ENCODE measurements at places on chromosomes 3 and 15. TPM values are rescaled to one million over a fixed set of nuclear protein-coding genes. Genes with fewer than 3 reads are reported as not detected.

The ERC2 gene
- total RNA-seq = 6.1 TPM

The SPINT1 gene
- total RNA-seq = 156 TPM

The SLC28A1 gene
- 0.31 TPM for total RNA-seq

The CISH gene
- 4.1 TPM for total RNA-seq

The NR1I2 gene
- 1.4 TPM for total RNA-seq

The SLC12A1 gene
- 0.05 TPM for total RNA-seq

The C3orf85 gene
- 2.3 TPM for total RNA-seq

The NCKIPSD gene
- 20.1 TPM for total RNA-seq

The LIPC gene
- 33.1 TPM for total RNA-seq

The CYP1A2 gene
- not detected for total RNA-seq

The NCK1 gene
- total RNA-seq = 24.3 TPM

The PAK6 gene
- total RNA-seq = 7.8 TPM

The PLA1A gene
- 1.6 TPM for total RNA-seq

The LIPH gene
- total RNA-seq = 5.3 TPM

The GOLGA6D gene
- 0.19 TPM for total RNA-seq

The PDE8A gene
- 41.8 TPM for total RNA-seq

DNA sequence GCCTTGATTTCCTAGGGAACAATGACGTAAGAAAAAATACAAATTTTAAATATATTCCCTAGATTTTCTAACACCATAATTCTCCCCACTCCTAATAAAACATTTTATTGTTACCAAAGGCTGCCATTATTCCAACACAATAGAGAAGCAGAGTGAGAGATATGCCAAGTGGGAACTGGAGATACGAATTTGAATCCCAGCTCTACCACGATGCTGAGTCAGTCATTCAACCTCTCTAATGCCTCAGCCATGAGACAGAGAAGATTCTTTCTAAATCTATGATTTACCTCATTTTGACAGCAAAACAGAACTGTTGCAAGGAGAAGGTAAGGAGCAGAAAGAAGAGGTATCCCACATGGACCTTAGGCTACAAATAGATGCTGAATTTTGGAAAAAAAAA is 112.5 kb downstream of the IGF2BP2 start:
- peaks cover 49% of the 10 kb centered on the region for H3K4me1 ChIP-seq
- no peaks in the 10 kb centered on the region for H3K36me3 ChIP-seq
- no peaks in the 10 kb centered on the region for H3K27me3 ChIP-seq
- no peak overlapping the region for H3K4me3 ChIP-seq
- no peak for DNase-seq

DNA sequence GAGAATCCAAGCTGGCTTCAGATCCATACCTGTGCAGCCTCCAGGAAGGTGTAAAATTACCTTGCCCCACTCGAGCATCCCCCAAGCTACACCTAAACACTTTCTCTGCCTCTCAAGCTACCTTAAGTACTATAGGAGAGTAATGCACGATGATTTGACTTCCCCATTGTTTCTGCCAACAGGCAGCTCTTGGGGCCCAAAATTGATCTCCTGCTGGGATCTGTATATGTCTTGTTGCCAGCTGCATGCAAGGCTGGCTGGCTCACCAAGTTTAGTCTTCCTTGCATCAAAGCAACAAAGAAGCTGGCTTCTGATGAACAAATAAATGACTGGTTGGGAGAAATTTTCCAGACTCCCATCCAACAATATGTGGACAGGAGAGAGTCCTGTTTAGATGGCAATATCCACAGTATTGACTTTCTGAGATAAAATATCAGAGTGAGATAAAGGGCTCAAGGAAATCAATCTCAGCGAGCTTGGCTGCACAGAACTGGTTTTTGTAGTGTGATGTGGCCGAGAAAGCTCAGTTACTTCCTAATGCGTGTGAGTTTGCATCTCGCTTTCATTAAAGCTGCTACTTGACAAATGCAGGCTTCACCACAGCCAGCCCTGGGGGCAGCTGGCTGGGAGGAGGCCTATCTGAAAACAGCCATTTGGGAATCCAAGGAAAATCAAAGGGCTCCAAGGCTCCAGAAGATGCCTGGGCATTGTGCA is 140.7 kb downstream of the MINAR1 start:
- no peaks in the 10 kb centered on the region for H3K4me1 ChIP-seq
- peaks cover 10% of the 10 kb centered on the region for H3K27me3 ChIP-seq
- DNase-seq = no peak
- H3K4me3 ChIP-seq = no peak overlapping the region
- no peaks in the 10 kb centered on the region for H3K36me3 ChIP-seq

DNA sequence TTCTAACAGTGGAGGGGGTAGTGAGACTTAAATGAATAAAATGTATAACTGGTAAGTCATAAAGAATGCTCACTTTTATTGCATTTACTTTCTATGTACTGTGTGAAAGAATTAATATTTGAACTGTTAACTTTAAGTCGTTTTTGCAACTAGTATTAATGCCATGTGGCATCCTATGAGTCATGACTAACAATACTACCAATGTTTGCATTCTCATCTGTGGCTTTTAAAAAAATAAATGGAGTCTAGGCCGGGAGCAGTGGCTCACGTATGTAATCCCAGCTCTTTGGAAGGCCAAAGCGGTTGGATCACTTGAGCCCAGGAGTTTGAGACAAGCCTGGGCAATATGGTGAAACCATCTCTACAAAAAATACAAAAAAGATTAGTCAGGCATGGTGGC is 5.2 kb downstream of the C3orf49 start:
- H3K4me1 ChIP-seq = no peaks in the 10 kb centered on the region
- no peak overlapping the region for H3K4me3 ChIP-seq
- no peak for DNase-seq
- H3K36me3 ChIP-seq = peaks cover 5% of the 10 kb centered on the region

DNA sequence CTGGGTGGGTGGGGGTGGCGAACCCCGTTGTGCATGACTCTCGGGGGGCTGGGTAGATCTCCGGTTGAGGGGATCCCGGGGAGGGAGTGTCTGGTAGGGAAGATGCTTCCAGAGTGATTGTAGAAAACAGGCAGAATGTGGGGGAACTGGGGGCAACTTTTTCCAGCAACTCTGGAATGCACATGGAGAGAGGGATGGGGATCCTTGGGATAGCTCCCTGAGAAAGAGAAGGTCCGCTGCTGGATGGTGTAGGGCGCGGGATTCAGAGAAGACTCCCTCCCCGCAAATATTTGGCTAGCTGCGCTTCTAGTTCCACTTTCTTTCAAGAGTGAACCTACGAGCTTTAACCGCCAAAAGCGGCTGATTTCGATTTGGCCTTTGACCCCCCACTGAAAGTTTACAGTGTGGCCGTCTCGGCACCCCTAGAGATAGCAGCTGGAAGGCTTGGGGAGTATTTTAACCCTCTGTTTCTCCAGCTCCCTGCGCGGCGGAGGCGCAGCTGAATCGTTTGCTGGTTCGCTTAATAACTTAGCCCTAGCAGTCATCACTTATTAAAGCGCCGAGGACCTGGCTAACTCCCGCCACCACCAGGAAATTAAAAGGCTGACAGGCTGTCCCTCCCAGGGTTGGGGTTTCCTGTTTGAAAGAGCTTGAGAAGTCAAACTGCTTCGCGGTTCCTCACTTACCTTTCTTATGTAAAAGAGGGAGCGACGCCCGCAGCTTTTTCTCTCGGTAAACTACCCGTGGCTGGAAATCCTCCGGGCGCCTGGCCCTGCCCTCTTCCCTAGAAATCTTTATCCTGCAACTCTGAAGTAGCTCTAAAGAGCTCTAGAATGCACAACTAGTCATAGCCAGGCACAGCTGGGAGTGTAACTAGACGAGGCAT is 1.2 kb downstream of the PHLDB2 start:
- peak; percentile 72 for DNase-seq
- H3K4me3 ChIP-seq = peak overlapping the region; percentile 97
- peaks cover 41% of the 10 kb centered on the region for H3K4me1 ChIP-seq
- peak overlapping the region; percentile 86 for H3K27ac ChIP-seq
- peaks cover 3% of the 10 kb centered on the region for H3K36me3 ChIP-seq
- H3K27me3 ChIP-seq = peaks cover 13% of the 10 kb centered on the region

DNA sequence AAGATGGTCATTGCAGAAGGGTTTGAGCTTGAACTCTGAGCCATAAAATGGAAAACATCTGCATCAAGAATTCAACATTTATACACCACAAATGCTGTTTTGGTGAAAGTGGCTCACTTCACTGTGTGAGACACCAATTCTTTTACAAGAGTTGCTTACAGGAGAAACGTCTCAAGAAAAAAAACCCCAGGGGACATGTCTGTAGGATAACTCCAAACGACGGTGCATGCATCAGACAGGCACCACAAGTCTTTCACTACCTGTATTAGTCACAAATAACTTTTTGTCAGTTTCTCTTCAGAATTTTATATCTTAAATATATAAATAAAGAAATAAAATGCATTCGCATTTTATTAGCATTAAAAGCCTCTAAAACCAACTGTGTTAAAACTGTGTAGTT is 164.3 kb downstream of the EFHB start:
- DNase-seq = no peak
- no peaks in the 10 kb centered on the region for H3K4me1 ChIP-seq
- H3K27ac ChIP-seq = no peak overlapping the region
- no peak overlapping the region for H3K4me3 ChIP-seq

DNA sequence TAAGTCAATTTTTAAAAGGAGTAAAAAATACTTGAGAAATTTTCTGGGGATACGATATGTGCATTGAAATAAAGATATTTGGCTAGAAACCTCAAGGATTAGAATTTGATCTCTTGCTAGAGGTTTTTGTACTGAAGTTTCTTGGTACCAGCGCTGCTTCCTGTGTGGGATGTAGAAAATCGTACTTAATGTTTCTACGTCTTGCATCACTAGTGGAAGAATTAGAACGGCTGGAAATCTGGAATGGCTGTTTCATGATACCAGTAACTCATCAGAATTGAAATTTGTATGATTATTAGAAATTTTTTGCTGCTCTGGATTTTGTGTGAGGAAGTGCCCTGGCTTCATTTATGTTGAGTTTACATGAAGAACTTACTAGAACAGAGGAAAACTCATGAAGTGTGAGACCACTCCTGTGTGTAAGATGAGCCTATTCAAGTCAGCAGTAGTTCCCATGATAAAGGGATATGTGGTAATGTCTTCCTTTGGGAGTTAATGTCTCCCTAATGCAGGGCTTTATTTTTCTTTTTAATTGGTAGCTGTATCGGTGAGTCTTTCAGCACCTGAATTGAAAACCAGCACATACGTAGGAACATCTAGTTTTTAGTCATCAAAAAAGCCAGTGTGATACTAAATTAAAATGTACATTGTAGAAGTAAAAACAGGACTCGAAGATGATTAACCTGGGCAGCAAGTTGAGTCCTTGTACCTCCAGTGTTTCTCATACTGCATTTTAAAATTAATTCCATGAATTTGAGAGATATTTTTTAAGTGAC is 3.2 kb downstream of the KBTBD8 start:
- H3K36me3 ChIP-seq = peaks cover 17% of the 10 kb centered on the region
- no peak for DNase-seq
- H3K27ac ChIP-seq = no peak overlapping the region
- H3K4me3 ChIP-seq = no peak overlapping the region
- peaks cover 10% of the 10 kb centered on the region for H3K27me3 ChIP-seq
- H3K4me1 ChIP-seq = peaks cover 3% of the 10 kb centered on the region

DNA sequence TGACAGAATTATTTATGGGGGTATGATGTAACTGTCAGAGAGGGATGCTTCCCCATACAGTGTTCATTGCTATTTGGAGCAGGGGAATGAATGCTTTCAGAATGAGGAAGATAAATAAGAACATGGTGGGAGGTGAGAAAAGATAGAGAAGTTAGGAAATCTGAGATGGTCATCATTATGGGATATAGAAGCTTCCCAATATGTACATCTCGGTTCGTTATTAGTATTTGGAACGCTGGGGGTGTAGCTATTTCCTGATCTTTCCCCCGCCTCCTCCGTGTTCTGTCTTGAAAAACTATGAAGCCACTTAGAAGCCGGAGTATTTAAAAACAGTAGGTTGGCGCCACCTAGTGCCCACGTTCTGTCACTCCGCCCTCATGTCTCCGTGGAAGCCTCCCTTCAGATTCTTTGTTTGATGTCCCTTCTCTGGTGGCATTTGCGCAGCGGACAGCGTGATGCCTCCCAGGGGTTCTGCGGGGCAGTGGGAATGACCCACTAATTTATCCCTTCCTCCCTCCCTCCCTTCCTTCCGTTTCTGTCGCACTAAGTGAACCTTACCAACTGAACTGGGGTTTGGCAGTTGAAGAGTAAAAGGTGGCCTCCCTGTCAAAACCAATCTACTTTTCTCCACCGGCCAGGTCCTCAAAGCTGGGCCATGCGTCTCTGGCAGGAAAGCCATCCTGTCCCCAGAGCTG is 184.5 kb downstream of the FEZF2 start:
- no peak overlapping the region for H3K27ac ChIP-seq
- peaks cover 35% of the 10 kb centered on the region for H3K36me3 ChIP-seq
- H3K4me3 ChIP-seq = peak overlapping the region; percentile 10
- H3K4me1 ChIP-seq = peaks cover 16% of the 10 kb centered on the region
- peak; percentile 77 for DNase-seq

DNA sequence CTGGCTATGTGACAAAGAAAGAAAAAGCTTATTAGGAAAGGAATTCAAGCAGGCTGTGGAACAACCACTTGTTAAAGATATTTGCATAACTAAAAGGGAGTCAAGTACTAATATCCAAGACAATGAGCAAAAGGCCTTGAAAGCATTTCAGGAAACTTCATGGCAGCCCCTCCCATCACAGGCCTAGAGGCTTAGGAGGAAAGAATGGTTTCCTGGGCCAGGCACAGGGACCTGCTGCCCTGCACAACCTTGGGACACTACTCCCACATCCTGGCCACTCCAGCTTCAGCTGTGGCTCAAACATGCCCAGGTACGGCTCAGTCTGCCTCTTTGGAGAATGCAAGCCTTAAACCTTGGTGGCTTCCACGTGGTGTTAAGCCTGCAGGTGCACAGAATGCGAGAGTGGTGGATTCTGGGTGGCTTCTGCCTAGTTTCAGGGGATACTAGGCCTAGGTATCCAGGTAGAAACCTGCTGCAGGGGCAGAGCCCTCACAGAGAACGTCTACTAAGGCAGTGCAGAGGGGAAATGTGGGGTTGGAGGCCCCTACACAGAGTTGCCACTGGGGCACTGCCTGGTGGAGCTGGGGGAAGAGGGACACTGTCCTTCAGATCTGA is 121.6 kb downstream of the OPA1 start:
- no peak for DNase-seq
- H3K27me3 ChIP-seq = no peaks in the 10 kb centered on the region
- peaks cover 11% of the 10 kb centered on the region for H3K36me3 ChIP-seq
- no peak overlapping the region for H3K4me3 ChIP-seq
- H3K27ac ChIP-seq = no peak overlapping the region

- H3K4me3 ChIP-seq = no peak overlapping the region
- DNase-seq = no peak
- peaks cover 13% of the 10 kb centered on the region for H3K4me1 ChIP-seq
- peaks cover 19% of the 10 kb centered on the region for H3K27me3 ChIP-seq
- H3K36me3 ChIP-seq = no peaks in the 10 kb centered on the region
Observed at GRCh38 chr15:74730619-74731316, 5.4 kb upstream of the CYP1A1 start.

- H3K4me3 ChIP-seq = no peak overlapping the region
- peaks cover 4% of the 10 kb centered on the region for H3K27me3 ChIP-seq
- DNase-seq = no peak
- no peak overlapping the region for H3K27ac ChIP-seq
Observed at GRCh38 chr15:77892335-77892734, 185.2 kb downstream of the TBC1D2B start.

- H3K4me3 ChIP-seq = peak within 1 kb of the TSS; percentile 92
- no peaks in the 10 kb centered on the region for H3K27me3 ChIP-seq
- DNase-seq = peak; percentile 98
- H3K36me3 ChIP-seq = peaks cover 6% of the 10 kb centered on the region
- H3K27ac ChIP-seq = peak within 1 kb of the TSS; percentile 90
Observed at GRCh38 chr15:64460206-64460723, at the start of gene ZNF609. TSS of gene ZNF609 (plus strand) at chr15:64460578. CDS start at chr15:64499420, 38,842 bp downstream.

- no peaks in the 10 kb centered on the region for H3K36me3 ChIP-seq
- peaks cover 3% of the 10 kb centered on the region for H3K27me3 ChIP-seq
- peak overlapping the region; percentile 19 for H3K27ac ChIP-seq
- H3K4me3 ChIP-seq = no peak overlapping the region
Observed at GRCh38 chr3:183500981-183501704, 54.4 kb downstream of the KLHL6 start.
